ENCODE measurements at places on chromosomes 12 and 14.
A peak's percentile ranks its signal among the peaks of the same experiment; 100 is the strongest.

GRCh38 chr12:13195785-13196129, 769 bp upstream of the EMP1 start:
- H3K27me3 ChIP-seq: no peaks in the 10 kb centered on the region
- H3K4me3 ChIP-seq: no peak overlapping the region
- DNase-seq: no peak
- H3K4me1 ChIP-seq: peaks cover 6% of the 10 kb centered on the region

- H3K27me3 ChIP-seq: no peaks in the 10 kb centered on the region
- H3K27ac ChIP-seq: no peak overlapping the region
- H3K4me3 ChIP-seq: no peak overlapping the region
- DNase-seq: no peak
- no peaks in the 10 kb centered on the region for H3K4me1 ChIP-seq
Measured at GRCh38 chr12:89280833-89281538, 71.3 kb downstream of the DUSP6 start.

DNA sequence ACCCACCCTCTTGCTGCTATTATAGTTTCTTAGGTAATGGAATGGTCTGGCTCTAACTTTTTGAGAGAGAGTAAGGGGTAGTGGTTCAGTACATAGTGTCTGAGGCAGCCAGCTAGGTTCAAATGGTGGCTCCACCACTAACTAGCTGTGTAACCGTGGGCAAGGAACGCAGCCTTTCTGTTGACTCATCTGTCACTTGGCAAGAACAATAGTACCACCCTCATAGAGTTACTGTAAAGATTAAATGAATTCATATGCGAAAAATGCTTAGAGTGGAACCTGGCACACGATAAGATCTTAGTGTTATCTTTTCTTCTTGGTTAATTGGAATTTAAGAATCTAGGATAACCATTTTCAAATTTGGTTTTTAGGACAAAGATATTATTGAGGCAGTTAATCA, 14.0 kb downstream of the CCDC62 start:
- no peak overlapping the region for H3K4me3 ChIP-seq
- H3K4me1 ChIP-seq: no peaks in the 10 kb centered on the region
- no peaks in the 10 kb centered on the region for H3K36me3 ChIP-seq
- H3K27me3 ChIP-seq: no peaks in the 10 kb centered on the region
- H3K27ac ChIP-seq: no peak overlapping the region
- no peak for DNase-seq

DNA sequence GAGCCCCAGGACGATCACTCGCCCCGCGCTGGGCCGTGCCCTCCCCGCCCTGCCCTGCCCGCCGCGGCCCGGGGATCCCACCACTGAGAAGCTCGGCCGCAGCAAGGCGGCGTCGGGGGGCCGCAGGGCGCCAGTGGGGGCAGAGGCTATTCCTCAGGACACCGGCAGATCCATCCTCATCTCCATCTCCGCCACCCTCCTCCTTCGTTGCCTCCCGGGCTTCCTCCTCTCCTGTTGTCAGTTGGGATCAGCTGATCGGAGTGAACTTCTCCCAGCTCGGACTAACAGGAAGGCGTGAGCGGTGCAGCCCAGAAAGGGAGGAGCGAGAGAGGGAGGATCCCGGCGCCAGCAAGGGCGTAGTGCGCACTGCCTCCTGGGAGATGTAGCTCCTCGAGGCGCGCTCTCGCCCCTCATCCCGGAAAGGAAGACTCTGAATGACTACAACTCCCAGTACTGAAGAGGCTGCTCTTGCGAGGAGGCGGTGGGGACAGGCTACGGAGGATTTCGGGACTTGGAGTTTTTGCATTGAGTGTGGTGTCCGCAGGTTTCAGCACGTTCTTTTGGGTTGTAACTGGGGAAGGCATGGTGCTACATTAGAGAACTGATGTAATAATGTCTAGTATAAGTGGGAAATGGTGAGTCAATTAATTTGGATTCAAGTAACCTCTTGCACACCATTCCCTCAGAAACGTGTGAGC, at the start of gene ZFYVE1:
ZFYVE1 (minus strand) TSS at position 262 of the 698 bp plus-strand sequence. CDS start 2,598 bp downstream, outside the sequence.
- peak within 1 kb of the TSS; percentile 57 for H3K4me3 ChIP-seq
- peak; percentile 91 for DNase-seq
- no peaks in the 10 kb centered on the region for H3K27me3 ChIP-seq
- H3K4me1 ChIP-seq: no peaks in the 10 kb centered on the region
- H3K27ac ChIP-seq: peak within 1 kb of the TSS; percentile 81

- no peak for DNase-seq
- no peaks in the 10 kb centered on the region for H3K27me3 ChIP-seq
- no peak overlapping the region for H3K4me3 ChIP-seq
Measured at GRCh38 chr14:65195042-65195719, 92.9 kb upstream of the MAX start.

- H3K27ac ChIP-seq: no peak overlapping the region
- no peaks in the 10 kb centered on the region for H3K27me3 ChIP-seq
- H3K4me1 ChIP-seq: no peaks in the 10 kb centered on the region
Measured at GRCh38 chr12:106049105-106049504, 89.6 kb downstream of the NUAK1 start.

DNA sequence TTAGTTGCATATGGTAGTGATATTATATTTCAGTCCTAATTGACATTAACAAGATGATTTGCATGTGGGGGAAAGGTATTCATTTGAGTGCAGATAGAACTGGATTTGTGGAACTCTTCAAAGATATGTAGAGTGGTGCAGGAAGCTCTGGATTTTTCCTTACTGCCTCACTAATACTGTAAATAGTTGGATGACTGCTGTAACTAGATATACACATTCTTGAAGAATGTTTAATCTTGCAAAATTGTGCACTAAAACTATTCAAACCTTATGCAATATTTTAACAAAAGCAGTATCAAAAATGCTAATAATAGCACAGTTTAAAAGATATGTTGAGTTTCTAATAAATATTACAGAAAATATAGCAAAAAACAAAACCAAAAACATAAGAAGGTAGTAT, 43.1 kb upstream of the ATF7IP start:
- no peaks in the 10 kb centered on the region for H3K36me3 ChIP-seq
- no peak for DNase-seq
- H3K4me1 ChIP-seq: no peaks in the 10 kb centered on the region
- H3K4me3 ChIP-seq: no peak overlapping the region
- H3K27ac ChIP-seq: no peak overlapping the region

GRCh38 chr14:62778852-62779251, 266.4 kb downstream of the KCNH5 start:
- H3K36me3 ChIP-seq: no peaks in the 10 kb centered on the region
- H3K4me1 ChIP-seq: no peaks in the 10 kb centered on the region
- no peaks in the 10 kb centered on the region for H3K27me3 ChIP-seq
- no peak overlapping the region for H3K4me3 ChIP-seq
- no peak for DNase-seq

GRCh38 chr14:61561104-61561503, 134.2 kb upstream of the HIF1A start:
- no peak for DNase-seq
- peak overlapping the region; percentile 74 for H3K27ac ChIP-seq
- peaks cover 39% of the 10 kb centered on the region for H3K4me1 ChIP-seq
- H3K27me3 ChIP-seq: no peaks in the 10 kb centered on the region
- H3K4me3 ChIP-seq: no peak overlapping the region

- H3K4me3 ChIP-seq: no peak overlapping the region
- peaks cover 4% of the 10 kb centered on the region for H3K36me3 ChIP-seq
- no peak overlapping the region for H3K27ac ChIP-seq
- no peaks in the 10 kb centered on the region for H3K27me3 ChIP-seq
- DNase-seq: no peak
Measured at GRCh38 chr14:88870777-88871176, 46.3 kb downstream of the TTC8 start.

DNA sequence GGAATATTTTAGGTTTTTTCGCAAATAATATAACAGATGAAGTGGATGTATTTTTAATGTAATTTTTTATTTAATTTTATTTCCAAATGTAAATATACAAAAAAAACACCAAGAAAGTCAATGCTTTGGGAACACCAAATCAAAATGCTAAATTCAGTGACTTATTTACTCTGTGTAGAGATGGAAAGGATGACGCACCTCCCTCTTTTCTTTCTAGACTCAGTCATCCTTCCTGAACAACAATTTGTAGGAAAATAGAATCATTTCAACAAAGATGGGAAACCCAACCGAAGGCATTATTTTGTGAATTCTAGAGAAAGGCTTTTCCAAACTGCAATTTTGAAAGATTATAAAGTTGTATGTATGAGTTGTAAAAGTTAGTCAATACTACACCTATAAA, 57.7 kb downstream of the CCER1 start:
- H3K36me3 ChIP-seq: no peaks in the 10 kb centered on the region
- DNase-seq: no peak
- no peak overlapping the region for H3K4me3 ChIP-seq
- H3K27ac ChIP-seq: no peak overlapping the region
- H3K4me1 ChIP-seq: no peaks in the 10 kb centered on the region

DNA sequence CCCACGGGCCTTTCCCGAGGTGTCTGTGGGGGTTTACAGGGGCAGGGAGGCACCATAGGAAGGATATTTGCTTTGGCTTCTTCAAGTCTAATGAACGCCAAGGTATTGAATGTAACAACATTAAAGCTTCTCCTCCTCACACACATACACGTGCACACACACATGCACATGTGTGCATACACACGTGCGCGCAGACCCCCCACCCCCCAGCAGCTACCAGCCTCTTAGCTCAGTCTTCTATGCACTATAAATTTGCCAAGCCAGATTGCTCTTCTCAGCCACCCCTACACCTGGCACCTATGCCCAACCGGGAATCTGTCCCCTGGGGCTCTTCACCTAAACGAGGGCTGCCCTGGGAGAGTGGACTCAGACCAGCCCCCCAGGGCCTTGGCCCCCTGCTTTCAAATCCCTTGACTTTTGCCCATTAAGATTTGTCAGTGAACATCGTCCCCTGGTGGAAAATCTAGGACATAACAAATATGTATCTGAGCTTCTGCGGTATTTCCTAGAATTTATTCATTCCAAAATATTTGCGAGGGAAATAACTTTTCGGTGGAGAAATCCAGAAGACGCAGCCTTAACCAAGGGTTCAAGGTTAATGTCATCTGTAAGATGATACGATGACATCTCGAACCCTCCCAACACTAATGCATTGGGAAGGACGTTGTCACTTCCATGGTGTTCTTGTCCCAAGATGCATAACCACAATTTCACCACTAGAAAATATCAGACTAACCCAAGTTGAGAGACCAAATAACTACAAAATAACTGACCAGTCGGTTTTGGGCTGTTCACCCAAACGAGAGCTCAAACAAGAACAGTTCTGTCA, 330.4 kb downstream of the MED13L start:
- H3K4me1 ChIP-seq: no peaks in the 10 kb centered on the region
- no peak for DNase-seq
- H3K27ac ChIP-seq: no peak overlapping the region
- H3K36me3 ChIP-seq: no peaks in the 10 kb centered on the region
- no peak overlapping the region for H3K4me3 ChIP-seq

GRCh38 chr12:79194595-79194994, 330.0 kb downstream of the SYT1 start:
- no peak overlapping the region for H3K27ac ChIP-seq
- no peaks in the 10 kb centered on the region for H3K36me3 ChIP-seq
- no peak for DNase-seq
- H3K27me3 ChIP-seq: no peaks in the 10 kb centered on the region
- H3K4me1 ChIP-seq: no peaks in the 10 kb centered on the region
- no peak overlapping the region for H3K4me3 ChIP-seq

DNA sequence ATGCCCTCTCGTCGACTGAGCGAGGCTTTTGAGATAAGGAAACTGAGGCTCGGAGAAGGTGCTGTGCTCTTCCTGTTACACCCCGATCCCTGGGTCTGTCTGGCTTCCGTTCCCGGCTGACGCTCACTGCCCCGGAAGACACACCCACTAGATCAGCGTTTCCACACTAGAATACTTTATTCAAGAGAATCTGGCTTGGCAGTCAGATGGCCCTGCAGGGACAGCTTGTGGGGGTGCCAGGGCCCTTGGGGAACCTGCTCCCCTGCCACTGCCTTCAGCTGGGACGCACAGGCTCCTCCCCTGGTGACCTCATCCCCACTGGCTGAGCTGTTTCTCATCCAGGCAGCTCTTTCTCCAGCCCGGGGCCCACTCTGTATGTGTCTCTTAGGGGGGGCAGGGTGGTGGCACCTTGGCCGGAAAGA, 13.7 kb downstream of the PGF start:
- no peak overlapping the region for H3K4me3 ChIP-seq
- no peaks in the 10 kb centered on the region for H3K27me3 ChIP-seq
- no peaks in the 10 kb centered on the region for H3K36me3 ChIP-seq
- peak overlapping the region; percentile 37 for H3K27ac ChIP-seq

GRCh38 chr12:59699421-59700152, 103.8 kb downstream of the SLC16A7 start:
- H3K27ac ChIP-seq: peak overlapping the region; percentile 20
- DNase-seq: no peak
- H3K4me1 ChIP-seq: peaks cover 16% of the 10 kb centered on the region
- H3K4me3 ChIP-seq: no peak overlapping the region
- no peaks in the 10 kb centered on the region for H3K36me3 ChIP-seq

DNA sequence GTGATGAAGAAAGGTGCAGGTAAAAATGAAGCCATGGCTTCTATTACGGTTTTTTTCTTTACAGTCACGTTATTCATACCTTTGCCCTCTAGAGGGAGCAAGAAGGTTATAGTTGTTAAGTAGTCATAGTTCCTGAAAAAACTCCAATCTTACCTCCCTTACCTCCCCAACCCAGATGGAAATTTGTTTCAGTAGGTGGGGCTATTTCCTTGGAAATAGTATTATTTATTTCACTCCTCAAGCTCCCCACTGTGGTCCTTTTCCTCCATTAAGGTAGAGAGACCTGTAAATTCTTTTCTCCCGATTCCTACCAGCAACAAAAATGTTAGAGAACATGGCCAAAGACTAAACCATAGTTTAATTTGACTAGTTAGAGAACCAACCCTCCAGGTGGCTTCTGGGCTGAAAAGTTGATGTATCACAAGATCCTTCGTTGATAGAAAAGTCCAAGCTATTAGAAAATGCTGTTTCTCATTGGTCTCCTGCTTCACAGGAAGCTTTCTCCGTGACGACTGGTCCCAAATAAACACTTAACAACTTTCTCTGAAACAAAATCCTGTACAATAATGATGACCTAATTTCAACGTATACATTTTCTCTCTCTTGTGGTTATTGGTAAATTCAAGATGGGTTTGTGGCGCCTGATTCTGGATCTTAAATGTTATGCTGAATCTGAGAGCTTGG, 43.5 kb downstream of the TMX1 start:
- H3K27ac ChIP-seq: no peak overlapping the region
- DNase-seq: no peak

GRCh38 chr14:94019329-94019728, 6.8 kb upstream of the OTUB2 start:
- H3K4me3 ChIP-seq: no peak overlapping the region
- no peak overlapping the region for H3K27ac ChIP-seq

GRCh38 chr14:79421811-79422210, 789.5 kb downstream of the DIO2 start:
- no peak overlapping the region for H3K4me3 ChIP-seq
- H3K4me1 ChIP-seq: peaks cover 12% of the 10 kb centered on the region
- DNase-seq: no peak
- H3K36me3 ChIP-seq: no peaks in the 10 kb centered on the region

- H3K36me3 ChIP-seq: peaks cover 4% of the 10 kb centered on the region
- H3K4me3 ChIP-seq: no peak overlapping the region
- no peak for DNase-seq
- H3K27me3 ChIP-seq: no peaks in the 10 kb centered on the region
Measured at GRCh38 chr12:26595806-26596205, 237.2 kb downstream of the ITPR2 start.
